ENCODE measurements at places on chromosomes 2 and 18.

GRCh38 chr18:45505497-45506206, 109.6 kb upstream of the SLC14A2 start:
- DNase-seq = no peak

DNA sequence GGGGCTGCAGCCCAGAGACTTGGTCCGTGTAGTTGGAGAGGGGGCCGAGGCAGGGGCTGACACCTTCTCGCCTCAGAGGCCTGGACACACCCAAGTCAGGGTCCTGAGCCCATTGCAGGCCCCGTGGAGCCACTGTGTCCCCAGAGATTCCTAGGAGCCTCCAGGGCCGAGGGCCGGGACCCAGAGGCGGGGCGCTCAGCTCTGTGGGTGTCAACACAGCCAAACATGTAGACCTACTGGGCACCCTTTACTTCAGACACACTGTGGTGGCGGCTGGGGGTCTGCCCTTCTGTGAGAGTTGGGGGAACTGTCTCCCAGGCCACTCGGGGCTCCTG, 459 bp upstream of the ESPNL start:
- no peak for DNase-seq

- DNase-seq = no peak
Measured at GRCh38 chr2:3313781-3314375, 63.7 kb downstream of the EIPR1 start.

DNA sequence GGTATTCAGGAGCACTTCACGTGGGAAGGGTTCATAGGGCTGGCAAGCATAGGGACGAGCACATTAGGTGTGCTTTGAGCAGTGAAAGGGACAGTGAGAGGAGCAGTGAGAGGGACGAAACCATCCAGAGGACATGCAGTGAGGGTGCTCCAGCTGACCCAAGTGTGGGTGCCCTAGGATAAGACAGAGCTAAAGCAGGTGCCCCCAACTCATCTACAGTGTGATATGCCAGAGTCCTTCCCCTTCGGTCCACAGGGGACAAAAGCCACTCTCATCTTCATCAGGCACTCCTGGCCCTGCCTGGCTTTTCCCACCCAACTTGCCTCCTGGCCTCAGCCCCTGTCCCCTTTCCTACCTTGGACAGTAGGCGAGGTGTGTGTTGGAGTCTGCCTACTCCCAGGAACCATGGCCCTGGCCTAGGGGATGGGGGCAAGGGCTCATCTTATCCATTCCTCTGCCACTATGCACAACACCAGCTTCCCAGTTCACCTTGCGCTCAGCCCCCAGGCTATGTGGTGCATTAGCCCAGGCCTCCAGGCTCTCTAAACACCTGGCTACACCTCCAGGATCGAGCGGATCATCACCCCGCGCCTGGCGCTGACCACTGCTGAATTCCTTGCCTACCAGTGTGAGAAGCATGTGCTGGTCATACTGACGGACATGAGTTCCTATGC, 16.1 kb upstream of the ANKRD53 start:
- no peak for DNase-seq

DNA sequence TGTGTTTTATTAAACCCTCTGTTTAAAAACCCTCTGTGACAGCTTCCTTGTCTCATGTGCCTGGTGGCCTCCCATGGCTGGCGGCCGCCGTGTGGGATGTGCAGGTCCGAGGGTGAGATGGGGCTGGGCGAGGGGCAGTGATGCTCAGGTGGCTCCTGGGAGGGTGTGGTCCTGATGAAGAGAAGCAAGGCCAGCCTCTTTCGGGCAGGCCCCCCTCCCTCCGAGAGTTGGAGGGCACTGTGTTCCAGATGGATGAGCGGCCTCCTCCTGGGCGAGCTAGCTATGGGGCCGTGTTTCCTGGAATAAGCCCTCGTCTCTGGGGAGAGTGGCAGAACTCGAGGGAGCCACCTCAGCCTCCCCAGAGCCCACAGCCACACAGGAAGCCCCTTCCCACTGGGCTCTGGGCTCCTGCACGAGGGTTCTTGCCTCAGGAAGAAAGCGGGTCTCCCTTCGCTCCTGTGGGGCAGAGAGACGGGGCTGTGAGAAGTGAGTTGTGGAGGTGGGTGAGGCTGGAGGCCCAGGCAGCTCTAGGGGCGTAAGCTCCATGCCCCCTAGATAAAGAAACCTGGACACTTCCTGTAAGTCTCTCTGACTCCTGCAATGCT, 72.1 kb downstream of the ASB1 start:
- no peak for DNase-seq

DNA sequence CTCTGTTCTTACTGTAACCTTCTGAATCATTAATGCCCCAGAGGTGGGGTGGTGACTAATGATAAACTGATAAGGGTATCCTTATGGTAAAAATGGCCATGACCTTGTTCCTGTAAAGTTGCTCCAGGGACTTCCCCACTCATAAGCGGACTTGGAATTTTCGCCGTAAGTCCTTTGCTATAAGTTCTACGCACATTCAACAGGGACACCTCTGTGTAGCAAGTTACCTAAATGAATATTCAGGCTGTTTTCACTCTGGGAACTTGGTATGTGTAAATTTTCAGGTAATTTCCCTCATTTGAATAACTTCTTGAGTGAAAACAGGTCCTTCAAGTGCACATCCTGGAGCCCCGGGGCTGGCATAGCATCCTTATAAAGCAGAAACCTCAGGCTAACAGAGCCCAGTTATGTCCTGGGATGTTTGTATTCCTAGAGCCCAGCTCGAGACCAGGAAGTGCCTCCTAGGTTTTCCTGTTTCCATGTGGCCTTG, 9.4 kb upstream of the AGFG1 start:
- DNase-seq = no peak

- no peak for DNase-seq
Measured at GRCh38 chr2:142112757-142113221, 18.0 kb downstream of the LRP1B start.

DNA sequence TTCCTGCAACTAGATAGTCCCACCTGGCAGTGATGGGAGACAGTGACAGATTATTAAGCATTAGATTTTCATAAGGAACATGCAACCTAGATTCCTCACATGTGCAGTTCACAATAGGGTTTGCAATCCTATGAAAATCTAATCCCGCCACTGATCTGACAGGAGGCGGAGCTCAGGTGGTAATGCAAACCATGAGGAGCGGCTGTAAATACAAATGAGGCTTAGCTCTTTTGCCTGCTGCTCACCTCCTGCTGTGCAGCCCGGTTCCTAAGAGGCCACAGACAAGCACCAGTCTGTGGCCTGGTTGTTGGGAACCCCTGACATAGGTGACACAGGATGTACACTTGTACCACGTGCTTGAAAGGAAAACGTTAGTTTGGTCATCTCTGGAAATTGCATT, 41.6 kb downstream of the CDH19 start:
- DNase-seq = no peak

GRCh38 chr18:68504441-68505177, 210.3 kb downstream of the TMX3 start:
- no peak for DNase-seq

- DNase-seq = no peak
Measured at GRCh38 chr2:221529943-221530652, 42.0 kb downstream of the EPHA4 start.

DNA sequence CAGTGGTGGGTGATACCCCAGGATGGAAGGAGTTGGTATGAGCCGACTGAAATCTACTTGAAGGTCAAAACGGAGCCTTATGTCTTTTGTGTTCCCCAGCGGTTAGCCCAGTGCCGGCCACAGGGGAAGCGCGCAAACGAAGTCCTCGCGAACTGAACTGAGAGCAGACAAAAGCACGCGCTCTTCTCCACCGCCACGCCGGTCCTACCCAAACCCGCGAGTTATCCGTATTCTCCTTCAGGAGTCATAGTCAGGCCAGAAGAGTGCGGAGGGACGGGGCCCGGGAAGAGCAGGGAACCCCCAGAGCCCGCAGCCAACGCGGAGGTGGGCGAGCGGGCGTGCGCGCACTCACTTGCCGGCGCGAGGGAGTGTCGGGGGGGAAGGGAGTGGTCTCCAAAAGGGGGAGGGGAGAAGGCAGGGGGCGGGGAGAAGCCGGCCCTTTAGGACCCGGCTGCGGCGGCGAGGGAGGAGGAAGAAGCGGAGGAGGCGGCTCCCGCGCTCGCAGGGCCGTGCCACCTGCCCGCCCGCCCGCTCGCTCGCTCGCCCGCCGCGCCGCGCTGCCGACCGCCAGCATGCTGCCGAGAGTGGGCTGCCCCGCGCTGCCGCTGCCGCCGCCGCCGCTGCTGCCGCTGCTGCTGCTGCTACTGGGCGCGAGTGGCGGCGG, at the start of gene IGFBP2:
TSS of gene IGFBP2 (plus strand) at position 469 of the 664 bp plus-strand sequence. CDS start at position 573, 104 bp downstream.
- DNase-seq = no peak

- no peak for DNase-seq
Measured at GRCh38 chr2:100146657-100146960, 4.2 kb upstream of the AFF3 start.

- no peak for DNase-seq
Measured at GRCh38 chr18:3409811-3410210, 40.2 kb upstream of the TGIF1 start.

DNA sequence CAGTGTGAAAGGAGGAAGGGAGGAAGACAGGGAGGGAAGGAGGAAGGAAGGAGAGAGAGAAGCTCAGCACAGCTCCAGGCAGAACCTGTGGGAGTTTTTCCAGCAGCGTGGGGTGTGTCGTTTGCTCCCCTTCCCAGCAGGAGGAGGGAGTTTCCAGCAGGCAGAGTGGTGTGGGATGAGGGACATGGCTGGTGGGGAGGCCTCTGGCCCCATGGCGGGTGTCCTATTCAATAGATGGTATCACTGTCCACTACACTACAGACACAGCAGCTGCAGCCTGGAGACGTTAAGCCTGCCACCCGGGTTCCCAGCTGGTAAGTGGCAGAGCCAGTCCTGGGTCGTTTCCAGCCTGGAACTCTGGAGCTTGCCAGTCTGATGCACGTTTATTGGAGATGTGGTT, 44.7 kb downstream of the GLI2 start:
- DNase-seq = no peak

DNA sequence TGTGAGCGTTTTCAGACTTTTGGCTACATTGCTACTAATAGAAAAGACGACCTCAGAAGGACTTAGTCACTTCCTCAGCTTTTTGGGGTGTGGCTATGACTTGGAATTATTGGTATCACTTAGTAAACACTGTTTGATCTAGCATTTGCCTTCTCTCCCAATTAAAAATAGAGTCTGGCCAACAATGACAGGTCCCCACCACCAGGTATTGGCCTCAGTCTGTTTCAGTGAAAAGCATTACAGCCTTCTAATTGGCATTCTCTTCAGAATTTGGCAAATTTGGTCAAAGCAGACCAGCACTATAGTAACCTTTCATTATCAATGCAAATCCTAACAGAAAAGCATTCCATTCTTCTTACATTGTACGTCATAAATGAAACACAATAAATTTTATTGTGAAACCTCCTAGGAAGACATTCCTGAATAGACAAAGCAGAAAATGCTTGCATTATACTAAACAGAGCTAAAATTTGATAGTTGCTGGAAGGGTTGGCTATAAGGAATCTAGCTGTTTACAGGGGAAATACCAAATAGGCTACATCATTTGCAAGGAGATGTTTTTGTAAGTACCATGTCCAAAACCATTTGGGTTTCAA, 613.9 kb downstream of the IRS1 start:
- no peak for DNase-seq

- DNase-seq = no peak
Measured at GRCh38 chr2:218009231-218009630, 6.4 kb upstream of the TNS1 start.

DNA sequence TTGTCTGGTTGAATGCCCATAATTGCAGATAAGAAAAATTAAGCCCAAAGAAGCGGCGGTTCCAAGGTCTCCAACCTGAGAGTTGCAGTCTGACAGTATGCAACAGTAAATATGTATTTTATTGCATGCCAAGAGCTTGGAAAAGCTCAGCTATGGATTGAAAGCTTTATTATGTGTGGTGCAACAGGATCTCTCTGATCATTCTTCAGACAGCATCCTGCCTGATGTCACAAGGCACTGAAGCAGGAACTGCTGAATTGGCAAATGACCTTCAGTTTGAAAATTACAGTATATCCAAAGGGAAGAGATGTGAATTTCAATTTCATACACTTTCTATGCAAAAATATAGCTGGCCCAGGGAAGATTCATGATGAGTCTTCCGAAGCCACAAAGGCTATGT, 42.5 kb downstream of the DOCK10 start:
- DNase-seq = no peak

Measured in iPS DF 19.7 (cell line).